NCI-H187 (cell line): ENCODE measurements at places on chromosomes 13 and 19.

DNA sequence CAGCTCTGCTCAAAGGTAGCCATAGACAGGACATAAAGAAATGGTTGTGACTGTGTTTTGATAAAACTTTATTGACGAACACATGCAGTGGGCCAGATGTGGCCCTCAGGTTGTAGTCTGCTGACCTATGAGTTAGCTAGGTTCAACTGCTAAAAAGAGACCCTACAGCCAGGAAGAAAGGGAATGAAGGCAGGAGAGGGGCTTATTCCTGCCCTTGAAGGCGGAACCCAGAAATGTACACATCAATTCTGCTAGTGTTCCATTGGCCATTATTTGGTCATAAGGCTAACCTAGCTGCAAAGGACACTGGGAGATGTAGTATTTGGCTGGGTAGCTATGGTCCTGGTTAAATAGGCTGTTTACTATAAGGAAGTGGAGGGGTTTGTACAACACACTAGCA, 18.0 kb downstream of the APBA3 start:
- DNase-seq, result no peak

DNA sequence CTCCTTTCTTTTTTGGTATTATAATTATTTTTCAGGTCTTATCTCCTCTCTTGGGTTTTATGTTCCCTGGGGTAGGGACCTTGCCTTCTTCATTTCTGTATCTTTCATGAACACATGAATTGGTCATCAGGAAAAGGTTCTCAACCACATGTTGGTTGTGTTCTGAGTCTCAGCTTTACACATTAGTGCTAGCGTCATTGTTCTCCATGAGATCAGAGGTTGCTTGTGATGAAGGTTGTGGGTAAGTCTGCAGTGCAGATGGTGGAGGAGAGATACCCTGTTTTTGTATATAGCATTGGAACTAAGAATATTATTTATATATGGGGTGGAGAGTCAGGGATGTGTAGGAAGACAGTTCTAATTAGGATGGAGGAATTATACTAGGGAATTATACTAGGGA, 24.5 kb upstream of the CEACAM8 start:
- no peak for DNase-seq

GRCh38 chr13:46717856-46718255, 79.1 kb downstream of the ESD start:
- DNase-seq, result no peak

DNA sequence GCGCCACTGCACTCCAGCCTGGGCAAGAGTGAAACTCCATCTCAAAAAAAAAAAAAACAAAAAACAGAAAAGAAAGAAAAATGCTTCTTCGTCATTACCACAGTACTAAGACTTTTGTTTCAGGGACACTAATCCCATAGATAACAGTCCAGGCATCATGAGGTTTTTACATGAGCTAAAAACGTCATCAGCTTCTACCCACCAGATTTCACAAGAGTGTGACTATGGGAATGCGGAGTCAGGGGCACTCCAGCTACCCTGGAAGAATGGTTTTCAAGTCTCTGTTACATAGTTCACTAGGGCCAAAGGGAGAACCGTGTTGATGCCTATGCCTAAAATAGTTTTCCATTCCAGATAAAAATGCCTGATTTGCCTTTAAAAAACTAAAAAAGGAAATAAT, 33.2 kb downstream of the RAB20 start:
- DNase-seq, result no peak

GRCh38 chr19:53621885-53622740, 9.7 kb upstream of the DPRX start:
- no peak for DNase-seq

DNA sequence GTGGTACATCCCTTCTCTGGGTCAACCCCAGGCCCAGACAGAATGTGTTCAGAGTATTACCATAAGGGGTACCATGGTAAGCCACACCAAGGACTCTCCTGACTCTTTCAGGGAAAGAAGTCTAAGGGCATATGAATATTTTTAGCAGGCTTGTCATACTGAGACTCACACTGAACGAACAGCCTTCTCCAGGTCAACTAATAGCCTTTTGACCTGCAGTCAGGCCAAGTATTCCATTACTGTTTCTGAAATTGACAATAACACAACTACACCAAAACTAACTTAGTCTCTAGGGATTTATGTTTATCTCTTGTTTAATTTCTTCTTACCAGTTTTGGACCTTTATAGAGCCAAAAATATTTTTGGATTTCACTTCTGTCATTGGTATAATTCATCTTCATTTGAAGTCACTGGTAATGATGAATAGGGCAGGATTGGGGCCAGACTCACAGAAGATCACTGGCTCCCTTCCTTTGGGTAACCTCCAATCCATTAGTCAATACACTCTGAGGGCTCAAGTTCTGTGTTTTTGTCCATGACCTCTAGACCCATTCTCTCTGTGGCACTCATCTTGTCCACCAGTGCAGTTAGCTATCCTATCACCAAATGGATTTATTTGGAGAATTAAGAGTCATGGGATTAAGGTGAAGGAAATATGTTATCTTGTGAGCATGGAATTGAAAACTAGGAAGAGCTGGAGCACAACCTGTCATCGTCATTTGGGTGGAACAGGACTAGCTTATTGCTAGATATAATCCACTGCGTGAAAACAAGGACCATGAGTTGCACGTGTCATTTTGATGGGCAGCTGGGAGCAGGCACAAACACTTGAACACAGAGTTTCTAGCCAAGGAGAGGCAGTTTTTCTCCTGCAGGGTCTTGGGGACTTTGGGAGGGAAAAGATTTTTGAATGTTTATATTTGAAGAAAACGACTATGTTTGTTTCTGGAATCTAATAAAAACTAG, 313.3 kb downstream of the DCLK1 start:
- no peak for DNase-seq

DNA sequence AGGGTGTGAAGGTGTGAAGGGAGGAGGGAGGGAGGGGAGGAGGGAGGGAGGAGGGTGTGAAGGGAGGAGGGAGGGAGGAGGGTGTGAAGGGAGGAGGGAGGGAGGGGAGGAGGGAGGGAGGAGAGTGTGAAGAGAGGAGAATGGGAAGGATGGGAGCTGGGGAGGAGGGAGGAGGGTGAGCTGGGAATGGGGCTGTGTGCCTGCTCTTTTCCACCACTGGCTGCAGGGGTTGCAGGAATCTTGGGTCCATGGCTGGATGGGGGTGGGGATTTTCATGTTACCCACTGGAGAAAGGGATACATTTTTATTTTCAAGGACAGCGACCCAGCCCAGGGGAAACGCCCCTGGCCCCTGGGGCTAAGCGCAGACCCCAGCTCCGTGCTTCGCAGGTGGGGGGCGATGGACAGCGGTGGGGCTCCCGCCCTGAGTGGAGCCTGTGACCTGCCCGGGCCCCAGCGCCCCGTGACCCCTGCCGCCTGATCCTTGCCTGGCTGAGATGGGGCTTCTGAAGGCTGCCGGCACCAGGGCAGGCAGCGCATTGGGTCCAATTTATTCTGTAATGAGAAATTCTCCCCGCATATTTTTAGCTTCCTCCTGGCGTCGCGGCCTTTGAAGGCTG, 3.0 kb upstream of the EFNA2 start:
- DNase-seq, result no peak

DNA sequence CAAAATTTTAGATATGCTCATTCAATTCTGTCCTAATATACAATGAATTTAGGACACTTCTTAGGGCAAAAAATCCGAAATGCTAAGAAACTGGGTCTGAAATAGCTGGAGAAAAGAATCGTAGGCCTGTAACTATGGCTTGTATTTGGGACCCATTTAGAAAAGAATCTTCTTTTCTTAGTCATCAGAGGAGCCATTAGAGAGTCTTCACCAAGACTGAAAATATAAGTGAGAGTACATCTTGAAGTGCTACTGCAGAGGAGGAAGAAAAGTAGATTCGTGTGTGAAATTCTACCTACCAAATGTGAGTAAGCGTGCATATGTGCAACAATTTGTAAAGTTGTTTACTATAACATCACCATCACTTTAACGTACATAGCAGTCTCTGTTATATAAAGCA, 8.8 kb upstream of the DACH1 start:
- DNase-seq, result no peak
